ENCODE measurements at places on chromosomes 11 and 22. TPM values are rescaled to one million over a fixed set of nuclear protein-coding genes. Genes with fewer than 3 reads are reported as not detected.

HBB gene
- total RNA-seq = 264 TPM

APOL6 gene
- 20.6 TPM for total RNA-seq

RAG2 gene
- total RNA-seq = not detected

NXPE1 gene
- total RNA-seq = not detected

SAMM50 gene
- 67.6 TPM for total RNA-seq

SPON1 gene
- total RNA-seq = 23.4 TPM

KRTAP5-9 gene
- total RNA-seq = not detected

TMEM25 gene
- total RNA-seq = 8.8 TPM
